Kidney epithelial cell (primary cell): ENCODE measurements at places on chromosomes 12 and 14.
A peak's percentile ranks its signal among the peaks of the same experiment; 100 is the strongest.

GRCh38 chr14:69055999-69056788 is 77.1 kb upstream of the ACTN1 start:
- peak; percentile 66 for DNase-seq

DNA sequence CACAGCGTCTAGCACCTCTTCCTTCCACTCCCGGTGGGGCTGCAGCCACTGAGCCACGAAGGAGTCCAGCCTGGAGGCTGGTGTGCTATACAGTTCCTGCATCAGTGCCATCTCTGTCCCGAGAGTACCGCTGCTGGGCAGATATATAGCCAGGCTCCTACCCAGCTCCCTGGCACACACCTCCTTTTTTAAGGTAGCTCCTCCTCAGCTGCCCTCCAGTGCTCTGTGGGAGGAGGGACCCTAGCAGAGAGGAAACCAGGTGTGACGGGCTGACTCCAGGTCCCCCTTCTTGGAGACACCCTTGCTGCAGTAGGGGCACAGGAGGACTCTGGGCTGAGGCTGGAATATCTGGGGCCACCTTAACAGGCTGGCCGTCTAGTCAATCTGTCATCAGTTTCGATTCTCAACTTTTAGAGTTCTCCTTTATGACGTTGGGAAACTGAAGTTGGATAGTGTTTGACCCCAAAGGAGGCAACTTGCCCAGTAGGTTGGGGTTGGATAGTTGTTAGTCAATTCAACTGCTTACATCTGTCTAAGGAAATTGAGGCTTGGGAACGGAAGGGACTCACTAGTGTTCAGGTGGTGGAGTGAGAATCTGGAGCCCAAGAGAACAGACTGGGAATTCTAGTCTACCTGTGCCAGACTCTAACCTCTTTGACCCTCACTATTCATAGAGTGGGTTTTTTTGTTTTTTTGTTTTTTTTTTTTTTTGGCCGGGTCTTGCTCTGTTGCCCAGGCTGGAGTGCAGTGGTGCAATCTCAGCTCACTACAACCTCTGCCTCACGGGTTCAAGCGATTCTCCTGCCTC is at the start of gene OASL:
OASL (minus strand) TSS at position 386 of the 808 bp plus-strand sequence; CDS start at position 111, 275 bp downstream.
- DNase-seq: no peak

DNA sequence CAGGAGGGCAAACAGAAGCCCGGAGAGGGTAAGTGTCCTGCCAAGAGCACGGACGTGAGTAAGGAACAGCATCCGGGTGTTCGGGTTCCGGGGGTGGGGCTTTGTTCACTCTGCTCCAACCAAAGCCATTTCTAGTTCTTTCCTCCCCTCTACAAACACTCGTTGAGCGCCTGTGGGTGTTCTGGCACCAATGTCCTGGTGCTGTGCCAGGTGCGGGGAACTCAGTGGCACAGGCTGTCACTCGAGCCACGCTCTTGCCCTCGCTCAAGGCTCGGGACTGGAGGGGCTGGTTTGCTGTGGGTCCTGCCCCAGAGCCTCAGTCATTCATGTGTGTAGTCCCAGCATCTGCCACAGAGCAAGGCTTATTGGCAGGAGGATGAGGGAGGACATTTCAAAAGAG is 157.5 kb downstream of the CALM1 start:
- no peak for DNase-seq

DNA sequence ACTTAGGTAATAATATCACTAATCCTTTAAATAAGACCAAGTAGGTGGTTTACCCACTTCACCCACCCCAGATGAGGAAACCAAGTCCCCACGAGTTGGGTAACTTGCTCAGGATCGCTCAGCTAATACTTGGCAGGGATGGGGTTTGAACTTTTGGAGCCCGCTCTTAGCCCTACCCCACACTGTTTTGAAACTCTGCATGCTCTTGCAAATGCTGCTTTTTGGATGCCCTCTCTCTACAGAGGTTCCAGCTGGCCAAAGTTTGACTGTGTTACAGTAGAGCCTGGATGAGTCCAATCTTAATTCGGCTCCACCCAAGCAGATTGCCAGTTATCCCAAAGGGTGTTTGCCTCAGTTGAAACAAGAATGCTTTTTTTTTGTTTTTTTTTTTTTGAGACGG is 6.8 kb downstream of the PLEKHG3 start:
- no peak for DNase-seq

- DNase-seq: no peak
Observed at GRCh38 chr12:18135509-18135908, 45.5 kb upstream of the RERGL start.

DNA sequence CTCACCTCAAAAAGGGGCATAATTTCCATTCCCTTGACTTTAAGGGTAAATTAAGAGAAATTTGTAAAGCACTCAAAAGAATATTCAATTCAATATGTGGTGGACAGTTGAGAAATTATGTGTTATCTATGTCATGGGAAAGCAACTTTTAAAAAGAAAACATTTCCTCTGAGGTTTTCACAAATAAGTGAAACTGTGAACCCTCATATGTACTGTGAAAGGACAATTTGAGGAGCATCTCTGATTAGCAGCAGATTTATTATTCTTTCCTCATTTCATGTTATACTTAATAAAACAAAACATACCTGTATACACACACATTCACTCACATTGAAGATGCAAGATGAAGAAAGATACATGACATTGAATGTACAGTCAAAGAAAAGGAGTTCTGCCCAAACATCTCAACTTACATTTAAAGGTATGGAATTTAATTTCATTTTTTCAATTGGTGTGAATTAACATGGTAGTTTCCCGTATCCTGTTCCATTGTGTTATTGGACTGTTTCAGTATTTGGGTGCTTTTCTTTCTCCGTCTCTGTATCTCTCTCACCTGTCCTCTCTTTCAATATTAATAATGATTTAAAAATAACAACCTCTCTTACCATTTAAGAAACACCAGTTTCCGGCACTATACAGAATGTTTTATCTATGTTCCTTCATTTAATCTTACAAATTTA is at the start of gene KLRF1:
KLRF1 (plus strand) TSS at position 273 of the 680 bp plus-strand sequence; CDS start at position 337, 64 bp downstream.
- DNase-seq: no peak

DNA sequence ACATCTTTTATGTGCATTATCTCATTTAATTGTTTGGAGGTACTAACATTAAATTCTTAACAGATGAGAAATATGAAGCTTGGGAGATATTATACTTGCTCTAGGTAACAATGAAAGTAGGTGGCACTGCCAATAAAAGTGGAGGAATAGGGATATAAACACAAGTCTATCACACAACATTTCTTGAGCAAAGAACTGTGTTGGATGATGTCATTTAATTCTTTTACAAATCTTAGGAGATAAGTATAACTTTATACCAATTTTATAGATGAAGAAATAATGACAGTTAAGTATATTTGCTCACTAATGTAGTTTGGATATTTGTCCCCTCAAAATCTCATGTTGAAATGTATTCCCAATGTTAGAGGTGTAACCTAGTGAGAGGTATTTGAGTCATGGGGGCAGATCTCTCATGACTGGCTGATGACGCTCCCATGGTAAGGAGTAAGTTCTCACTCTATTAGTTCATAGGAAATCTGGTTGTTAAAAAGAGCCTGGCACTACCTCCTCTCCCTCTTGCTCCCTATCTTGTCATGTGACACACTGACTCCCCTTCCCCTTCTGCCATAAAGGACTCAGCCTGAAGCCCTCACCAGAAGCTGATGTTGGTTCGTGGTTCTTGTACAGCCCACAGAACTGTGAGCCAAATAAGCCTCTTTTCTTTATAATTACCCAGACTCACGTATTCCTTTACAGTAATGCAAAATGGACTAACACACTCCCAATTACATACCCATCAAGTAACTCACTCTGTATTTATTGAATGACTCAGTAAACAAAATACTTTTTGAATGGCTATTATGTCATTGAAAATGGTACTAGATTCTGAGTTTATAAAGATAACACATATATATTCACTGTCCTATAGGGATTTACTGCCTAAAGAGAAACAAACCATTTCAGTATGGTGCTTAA is 146.8 kb upstream of the KITLG start:
- no peak for DNase-seq

DNA sequence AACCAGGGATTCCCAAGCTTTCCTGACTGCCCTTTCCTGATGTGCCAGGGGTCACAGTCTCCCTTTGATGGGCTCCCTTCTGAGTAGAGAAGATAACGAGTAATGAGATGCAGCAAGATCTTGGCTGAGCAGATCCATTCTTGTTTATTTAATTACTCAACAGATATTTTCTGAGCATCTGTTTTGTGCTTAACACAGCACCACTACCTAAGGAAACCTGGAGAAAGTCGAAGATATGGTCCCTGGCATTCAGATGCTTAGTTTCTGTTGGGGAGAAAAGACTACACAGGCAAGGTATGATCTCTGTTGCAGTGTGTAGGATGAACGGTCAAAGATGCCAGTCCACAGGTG is 3.9 kb downstream of the AJUBA start:
- no peak for DNase-seq

- DNase-seq: peak; percentile 65
Observed at GRCh38 chr12:11580125-11580751, 69.2 kb upstream of the ETV6 start.

GRCh38 chr14:28886940-28887339 is 120.4 kb downstream of the FOXG1 start:
- no peak for DNase-seq

GRCh38 chr12:45165284-45165683 is 50.6 kb upstream of the ANO6 start:
- no peak for DNase-seq

DNA sequence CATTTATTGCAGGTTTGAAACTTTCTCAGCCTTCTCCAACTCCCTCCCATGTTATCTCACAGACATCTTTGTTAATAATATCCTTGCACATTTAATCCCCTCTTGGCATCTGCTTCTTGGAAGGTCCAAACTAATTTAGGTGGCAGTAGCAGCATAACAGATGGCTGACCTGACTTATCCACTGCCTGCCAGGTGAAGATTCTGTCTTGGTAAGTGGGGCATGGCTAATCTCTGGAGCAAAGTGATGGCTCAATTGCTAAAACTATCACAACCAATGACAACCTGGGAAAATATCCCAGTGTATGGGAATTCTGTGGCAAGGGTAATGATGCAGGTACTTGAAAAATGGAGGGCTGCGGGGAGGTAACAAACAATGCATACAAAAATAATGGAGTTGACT is 58.2 kb upstream of the ALG10B start:
- DNase-seq: no peak

GRCh38 chr12:117045160-117046010 is 53.8 kb downstream of the TESC start:
- DNase-seq: no peak

DNA sequence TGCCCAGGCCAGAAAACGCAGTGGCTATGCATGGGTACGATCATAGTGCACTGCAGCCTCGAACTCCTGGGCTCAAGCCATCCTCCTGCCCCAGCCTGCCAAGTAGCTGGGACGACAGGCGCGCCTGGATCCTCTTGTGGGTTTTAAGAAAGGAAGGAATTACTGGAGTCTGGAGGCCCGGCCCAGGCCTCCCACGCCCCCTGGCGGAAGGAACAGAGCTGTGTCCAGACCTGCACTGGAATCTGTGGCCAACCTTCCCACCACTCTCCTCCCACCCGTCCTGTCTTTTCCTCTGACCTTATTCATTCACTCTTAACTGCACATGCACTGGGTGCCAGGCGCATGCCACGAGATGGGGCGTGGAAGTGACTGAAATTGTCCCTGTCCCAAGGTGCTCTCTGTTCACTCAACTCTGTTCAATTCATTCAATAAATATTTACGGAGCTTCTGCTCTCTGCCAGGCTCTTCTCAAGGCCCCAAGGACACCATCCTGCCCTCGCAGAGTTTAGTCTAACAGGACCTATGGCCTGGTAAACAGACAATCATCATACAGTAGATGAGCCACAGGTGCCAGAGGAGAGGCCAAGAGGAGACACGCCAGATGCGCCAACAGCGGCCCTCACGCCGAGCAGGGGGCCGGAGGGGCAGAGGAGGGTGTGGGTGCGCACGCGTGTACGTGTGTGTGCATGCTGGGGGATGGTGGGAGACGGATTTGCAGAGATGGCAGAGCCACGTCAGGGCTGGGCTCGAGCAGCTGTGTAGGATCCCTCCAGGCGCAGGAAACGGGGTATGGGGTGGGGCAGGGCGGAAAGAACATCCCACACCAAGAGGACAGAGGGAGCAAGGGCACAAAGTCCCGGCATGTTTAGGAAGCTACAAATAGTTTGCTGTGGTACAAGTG is 13.7 kb upstream of the TMEM106C start:
- DNase-seq: peak; percentile 25

DNA sequence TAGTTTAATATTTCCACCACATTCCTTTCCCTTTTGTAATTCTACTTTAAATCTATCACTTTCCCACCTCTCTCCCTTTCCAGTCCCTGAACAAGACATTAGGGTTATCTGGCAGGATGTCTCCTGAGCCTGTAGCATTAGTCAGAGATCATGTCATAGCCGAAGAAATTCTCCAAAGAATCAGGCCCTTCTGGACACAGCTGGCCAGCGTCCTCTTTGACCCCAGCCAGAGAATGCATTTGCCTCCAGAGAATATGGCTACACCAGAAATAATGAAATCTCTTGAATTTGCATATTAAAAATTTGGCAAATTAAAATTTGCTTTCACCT is 56.7 kb downstream of the NTF3 start:
- no peak for DNase-seq

DNA sequence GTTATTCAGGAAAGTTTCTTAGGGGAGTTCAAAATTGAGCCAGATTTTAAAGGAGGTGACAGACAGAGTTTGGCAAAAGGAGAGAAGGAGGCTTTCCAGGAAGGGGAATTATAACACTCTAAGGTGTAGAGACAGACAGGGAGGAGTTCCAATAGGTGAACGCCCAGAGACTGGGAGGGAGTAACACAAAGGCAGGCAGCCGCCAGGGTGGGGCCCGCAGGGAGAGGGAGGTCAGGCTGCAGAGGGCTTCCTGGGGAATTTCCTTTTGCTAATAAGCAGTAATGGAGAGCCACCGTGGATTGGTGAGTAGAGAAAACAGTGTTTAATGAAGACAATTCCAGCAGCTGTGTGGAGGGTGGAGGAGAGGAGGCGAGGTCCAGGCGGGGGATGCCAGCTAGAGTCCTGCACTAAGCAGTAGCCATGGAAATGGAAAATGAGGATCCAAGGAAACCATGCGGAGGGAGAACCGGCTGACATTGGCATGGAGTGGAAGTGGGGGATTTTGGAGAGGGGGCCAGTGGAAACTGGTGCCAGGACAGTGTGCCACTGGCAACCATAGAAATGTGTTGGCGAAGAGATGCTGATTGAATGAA is 22.2 kb downstream of the GRIN2B start:
- no peak for DNase-seq

- no peak for DNase-seq
Observed at GRCh38 chr14:61718039-61718438, 22.7 kb downstream of the HIF1A start.

DNA sequence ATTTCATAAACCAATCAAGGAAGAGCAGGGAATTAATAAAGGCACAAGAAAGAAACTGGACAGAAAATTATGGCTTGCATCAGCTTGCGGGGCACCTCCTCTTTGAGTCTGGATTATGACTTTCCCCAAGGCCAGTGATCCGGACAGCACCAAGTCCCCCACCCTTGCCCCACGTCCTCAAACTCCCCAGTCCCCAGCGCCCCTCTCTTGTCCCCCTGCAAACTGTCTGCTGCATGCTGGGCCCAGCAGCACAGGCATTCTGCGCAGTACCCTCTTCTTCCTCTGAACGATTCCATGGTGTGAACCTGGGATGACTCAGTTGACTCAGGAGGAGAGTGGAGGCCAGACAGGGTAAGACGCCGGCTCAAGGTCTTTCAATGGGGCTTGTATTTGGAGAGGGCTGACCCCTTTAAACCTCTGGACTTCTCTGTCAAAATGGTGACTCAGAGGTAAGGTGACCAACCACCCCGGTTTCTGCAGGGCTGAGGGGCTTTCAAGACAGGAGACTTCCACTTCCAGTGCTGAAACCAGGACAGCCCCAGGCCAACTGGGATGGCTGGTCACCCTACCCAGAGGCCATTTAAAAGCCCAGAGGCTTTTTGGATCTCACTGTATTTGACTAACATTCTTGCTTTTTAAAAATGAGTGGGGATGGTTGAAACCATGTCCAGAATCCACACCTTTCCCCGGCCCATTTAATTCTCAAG is 13.5 kb downstream of the C14orf132 start:
- no peak for DNase-seq
